GM13976 (cell line): ENCODE measurements at places on chromosomes 16 and 17.
A peak's percentile ranks its signal among the peaks of the same experiment; 100 is the strongest.

GRCh38 chr16:63612462-63613227, 1509.2 kb downstream of the CDH11 start:
- DNase-seq: no peak

DNA sequence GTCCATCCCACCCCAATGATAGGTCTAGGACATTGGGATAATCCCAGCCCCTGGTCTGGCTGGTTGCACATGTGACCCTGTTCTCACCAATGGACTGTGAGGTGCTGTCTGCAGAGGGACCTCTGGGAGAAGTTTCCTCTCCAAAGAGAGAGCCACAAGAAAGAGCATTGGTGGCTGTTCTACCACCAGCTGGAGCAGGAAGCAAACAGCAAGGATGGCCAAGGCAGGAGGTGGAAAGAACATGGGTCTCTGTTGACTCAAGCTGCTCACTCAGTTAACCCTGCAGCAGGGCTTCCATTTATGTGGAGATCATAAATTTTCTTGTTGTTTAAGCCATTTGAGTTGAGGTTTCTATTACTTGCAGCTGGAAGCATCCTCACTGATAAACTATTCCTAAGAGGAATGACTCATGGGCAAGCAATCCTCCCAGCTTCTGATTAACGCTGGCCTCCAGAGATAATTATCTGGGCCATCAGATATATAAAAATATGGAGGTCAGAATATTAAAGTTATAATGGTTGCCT, 52.6 kb downstream of the CYB5B start:
- DNase-seq: no peak

GRCh38 chr17:20072692-20072992, 63.5 kb downstream of the SPECC1 start:
- DNase-seq: no peak

DNA sequence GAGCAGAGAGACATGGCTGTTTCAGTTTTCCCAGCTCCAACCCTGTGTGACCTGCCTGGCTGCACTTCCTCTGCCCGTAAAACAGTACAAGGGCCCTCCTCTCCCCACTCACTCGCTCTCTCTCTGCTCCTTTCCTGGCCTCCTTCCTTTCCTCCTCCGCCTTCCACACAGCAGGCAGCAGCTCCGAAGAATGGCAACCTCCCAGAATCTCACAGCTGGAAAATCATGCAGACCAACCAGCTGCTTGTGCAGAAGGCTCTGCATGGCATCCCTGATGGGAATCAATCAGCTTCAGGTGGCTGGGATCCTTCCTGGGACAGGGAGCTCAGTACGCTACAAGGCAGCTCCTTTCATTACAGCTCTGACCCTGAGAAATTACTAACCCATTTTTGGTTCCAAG, 27.4 kb downstream of the TMEM132E start:
- DNase-seq: no peak

DNA sequence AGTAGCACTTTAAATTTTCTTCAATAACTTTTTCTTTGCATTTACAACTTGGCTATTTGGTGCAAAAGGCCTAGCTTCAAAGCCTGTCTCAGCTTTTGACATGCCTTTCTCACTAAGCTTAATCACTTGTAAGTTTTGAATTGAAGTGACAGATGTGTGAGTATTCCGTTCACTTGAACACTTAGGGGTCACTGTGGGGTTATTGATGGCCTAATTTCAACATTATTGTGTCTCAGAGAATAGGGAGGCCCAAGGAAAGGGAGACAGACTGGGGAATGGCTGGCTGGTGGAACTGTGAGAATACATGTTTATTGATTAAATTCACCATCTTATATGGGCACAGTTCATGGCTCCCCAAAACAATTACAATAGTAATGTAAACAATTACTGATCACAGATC, 84.1 kb downstream of the TAOK1 start:
- DNase-seq: no peak

- DNase-seq: no peak
Observed at GRCh38 chr17:17358866-17359265, 55.7 kb downstream of the NT5M start.

DNA sequence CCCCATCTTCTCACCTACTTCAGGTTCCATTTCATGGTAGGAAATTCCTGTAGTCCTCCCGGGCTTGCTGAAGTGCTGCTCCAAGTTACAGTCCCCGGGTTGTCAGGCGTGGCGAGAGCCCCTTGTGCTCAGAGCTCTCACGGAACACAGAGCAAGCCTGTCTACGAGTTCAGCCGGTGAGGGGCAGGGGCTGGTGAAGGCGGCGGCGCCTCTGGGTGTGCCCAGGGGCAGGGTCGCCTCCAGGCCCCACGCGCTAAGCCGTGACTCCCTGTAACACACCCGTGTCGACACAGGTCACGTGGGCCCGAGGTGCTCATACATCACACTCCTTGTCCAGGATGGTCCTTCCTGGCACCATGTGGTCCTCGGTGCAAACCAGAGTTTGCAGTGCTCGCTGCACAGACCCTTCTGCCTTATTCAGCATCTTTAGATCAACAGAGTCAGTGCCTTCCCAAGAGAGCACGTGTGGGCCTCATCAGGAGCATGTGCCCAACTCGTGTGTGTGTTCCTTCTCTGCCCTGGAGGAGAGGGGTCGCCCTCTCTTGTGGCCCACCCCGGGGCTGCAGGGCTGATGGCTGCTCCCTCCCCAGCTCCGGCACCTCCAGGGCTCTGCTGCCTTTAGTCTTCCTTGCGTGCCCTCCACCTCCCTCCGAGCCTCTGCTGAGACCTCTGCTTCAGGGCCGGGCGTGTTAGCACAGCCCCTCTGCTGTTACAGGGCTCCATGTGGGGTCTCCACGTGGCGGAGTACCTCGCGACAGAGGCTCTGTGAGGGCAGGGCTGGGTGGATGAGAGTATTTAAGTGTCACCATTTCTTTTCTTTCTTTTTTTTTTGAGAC, 51.2 kb downstream of the WDR45B start:
- no peak for DNase-seq

- peak; percentile 86 for DNase-seq
Observed at GRCh38 chr17:3710951-3711383, 12.7 kb upstream of the HASPIN start.
